Chondrocyte (in vitro differentiated cells): ENCODE measurements at places on chromosomes 3 and 15. TPM values are rescaled to one million over a fixed set of nuclear protein-coding genes. Genes with fewer than 3 reads are reported as not detected.

- H3K4me3 ChIP-seq, result peak overlapping the region; percentile 47
- H3K36me3 ChIP-seq, result no peaks in the 10 kb centered on the region
- peaks cover 39% of the 10 kb centered on the region for H3K4me1 ChIP-seq
Measured at GRCh38 chr3:113242096-113242581, 30.8 kb downstream of the BOC start.

GRCh38 chr3:119497820-119498185, 544 bp upstream of the TIMMDC1 start:
- no peak for DNase-seq
- peaks cover 33% of the 10 kb centered on the region for H3K4me1 ChIP-seq
- H3K4me3 ChIP-seq, result peak overlapping the region; percentile 99
- H3K36me3 ChIP-seq, result no peaks in the 10 kb centered on the region

DNA sequence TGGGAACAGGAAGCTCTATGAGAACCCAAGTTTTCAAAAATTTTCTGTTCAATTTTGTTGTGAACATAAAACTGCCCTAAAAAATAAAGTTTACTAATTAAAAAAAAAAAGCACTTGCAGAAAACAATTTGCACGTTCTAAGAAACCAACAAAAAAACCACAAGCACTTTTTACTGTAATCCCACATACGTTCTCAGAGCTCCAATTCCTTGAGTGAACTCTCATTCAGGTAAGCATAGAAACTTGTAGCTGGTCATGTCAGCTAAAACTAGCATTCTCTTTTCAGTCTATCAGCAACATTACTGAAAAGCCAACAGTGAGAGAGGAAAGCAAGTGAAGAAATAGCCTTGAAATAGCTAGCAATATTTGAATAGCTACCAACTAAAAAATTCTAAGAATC, 11.5 kb upstream of the TMF1 start:
- DNase-seq, result no peak
- peaks cover 14% of the 10 kb centered on the region for H3K4me1 ChIP-seq
- H3K4me3 ChIP-seq, result no peak overlapping the region
- no peak overlapping the region for H3K27ac ChIP-seq

DNA sequence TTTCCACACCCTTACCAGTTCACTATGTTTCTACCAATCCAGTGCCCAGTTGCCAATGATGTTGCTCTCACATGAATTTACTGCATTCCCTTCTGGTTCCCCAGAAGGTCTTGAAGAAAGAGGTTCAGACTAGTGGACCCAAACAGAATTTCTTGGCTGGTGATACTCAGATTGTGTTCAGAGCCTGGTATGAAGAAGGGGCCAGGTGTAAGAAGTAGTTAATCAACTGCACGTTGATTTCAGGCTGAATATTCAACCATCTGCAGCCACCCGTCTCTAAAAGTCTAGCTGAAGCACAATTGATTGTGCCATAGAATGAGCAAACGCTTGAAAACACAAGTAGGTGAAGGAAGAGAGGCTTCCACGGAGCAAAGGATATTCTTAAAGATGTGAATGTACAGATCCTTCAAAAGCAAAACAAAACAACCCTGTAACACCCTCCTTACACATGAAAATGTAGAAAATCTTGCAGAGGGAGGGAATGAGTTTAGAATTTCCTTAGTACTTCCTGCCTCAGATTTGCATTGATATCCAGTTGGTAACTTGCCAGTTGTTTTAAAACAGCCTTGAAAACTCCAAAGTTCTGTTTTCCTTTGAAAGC, 4.7 kb downstream of the RBMS3 start:
- peak overlapping the region; percentile 95 for H3K27ac ChIP-seq
- DNase-seq, result no peak
- no peaks in the 10 kb centered on the region for H3K36me3 ChIP-seq
- no peaks in the 10 kb centered on the region for H3K27me3 ChIP-seq

Gene ALDH1L1
- 0.51 to 1.9 TPM (median 0.60 TPM) in 3 replicates for total RNA-seq

GRCh38 chr15:70698836-70699390, 64.4 kb downstream of the UACA start:
- peaks cover 79% of the 10 kb centered on the region for H3K4me1 ChIP-seq
- peaks cover 15% of the 10 kb centered on the region for H3K36me3 ChIP-seq
- H3K27ac ChIP-seq, result peak overlapping the region; percentile 89

GRCh38 chr3:27715454-27715806, 6.7 kb downstream of the EOMES start:
- peaks cover 31% of the 10 kb centered on the region for H3K4me1 ChIP-seq
- H3K27me3 ChIP-seq, result peaks cover 82% of the 10 kb centered on the region
- H3K4me3 ChIP-seq, result peak overlapping the region; percentile 46
- no peak for DNase-seq
- H3K27ac ChIP-seq, result no peak overlapping the region

Gene ABHD5
- 12.3 to 17.4 TPM (median 12.7 TPM) in 3 replicates for total RNA-seq

Gene TGFBR2
- total RNA-seq, result 25.7 to 52.2 TPM (median 28.4 TPM) in 3 replicates

- peaks cover 4% of the 10 kb centered on the region for H3K36me3 ChIP-seq
- peaks cover 13% of the 10 kb centered on the region for H3K4me1 ChIP-seq
- no peak overlapping the region for H3K27ac ChIP-seq
- H3K27me3 ChIP-seq, result peaks cover 23% of the 10 kb centered on the region
- no peak for DNase-seq
- H3K4me3 ChIP-seq, result no peak overlapping the region
Measured at GRCh38 chr3:72451841-72452240, 396.4 kb downstream of the SHQ1 start.

Gene SOX2
- 0.79 to 3.3 TPM (median 1.3 TPM) in 3 replicates for total RNA-seq

Gene ZNF660
- total RNA-seq, result 5.3 to 9.4 TPM (median 5.4 TPM) in 3 replicates

DNA sequence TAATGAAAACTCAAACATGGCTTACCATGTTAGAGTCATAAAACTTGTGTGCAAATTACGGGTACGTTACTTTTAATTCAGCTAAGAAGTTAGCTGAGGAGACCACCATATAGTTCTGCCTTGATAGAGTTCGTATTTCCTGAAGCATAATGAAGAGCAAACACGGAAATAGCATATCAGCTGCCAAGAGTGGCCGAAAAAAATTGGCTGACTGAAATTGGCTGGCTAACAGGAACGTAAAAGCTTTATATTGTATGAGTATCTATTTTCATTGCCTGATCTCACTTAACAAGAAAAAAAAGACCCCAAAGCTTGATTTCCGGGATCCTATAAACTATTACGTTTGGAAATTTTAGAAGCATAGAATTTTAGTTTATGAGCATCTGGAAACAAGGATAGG, 1222.9 kb downstream of the ZPLD1 start:
- no peaks in the 10 kb centered on the region for H3K36me3 ChIP-seq
- no peak overlapping the region for H3K4me3 ChIP-seq
- H3K27ac ChIP-seq, result no peak overlapping the region
- DNase-seq, result no peak
- H3K4me1 ChIP-seq, result no peaks in the 10 kb centered on the region

- H3K4me3 ChIP-seq, result no peak overlapping the region
- H3K4me1 ChIP-seq, result no peaks in the 10 kb centered on the region
- no peak for DNase-seq
Measured at GRCh38 chr15:27878841-27879240, 220.3 kb downstream of the OCA2 start.

DNA sequence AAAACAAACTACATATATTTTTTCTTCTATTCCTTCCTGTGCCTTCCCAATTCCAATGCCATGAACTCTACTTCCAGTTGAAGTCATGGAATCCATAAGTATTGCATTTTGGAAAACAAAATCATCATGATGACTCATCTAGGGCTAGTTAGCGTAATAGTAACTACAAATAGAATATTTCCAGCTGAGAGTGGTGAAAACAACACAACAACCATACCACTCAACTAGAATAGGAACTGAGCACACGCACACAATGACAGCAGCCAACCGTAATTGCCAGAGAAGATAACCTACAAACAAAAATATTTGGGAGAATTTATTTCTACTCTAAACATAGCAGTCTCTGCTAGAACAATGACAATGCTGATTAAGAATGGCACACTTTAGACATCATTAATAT, 225.9 kb downstream of the FGF12 start:
- no peak overlapping the region for H3K27ac ChIP-seq
- no peaks in the 10 kb centered on the region for H3K27me3 ChIP-seq
- H3K4me1 ChIP-seq, result no peaks in the 10 kb centered on the region

Gene TLR9
- 0.12 TPM in 1 of 3 replicates, not detected in the others for total RNA-seq

Gene LRTM1
- total RNA-seq, result not detected in 3 replicates

DNA sequence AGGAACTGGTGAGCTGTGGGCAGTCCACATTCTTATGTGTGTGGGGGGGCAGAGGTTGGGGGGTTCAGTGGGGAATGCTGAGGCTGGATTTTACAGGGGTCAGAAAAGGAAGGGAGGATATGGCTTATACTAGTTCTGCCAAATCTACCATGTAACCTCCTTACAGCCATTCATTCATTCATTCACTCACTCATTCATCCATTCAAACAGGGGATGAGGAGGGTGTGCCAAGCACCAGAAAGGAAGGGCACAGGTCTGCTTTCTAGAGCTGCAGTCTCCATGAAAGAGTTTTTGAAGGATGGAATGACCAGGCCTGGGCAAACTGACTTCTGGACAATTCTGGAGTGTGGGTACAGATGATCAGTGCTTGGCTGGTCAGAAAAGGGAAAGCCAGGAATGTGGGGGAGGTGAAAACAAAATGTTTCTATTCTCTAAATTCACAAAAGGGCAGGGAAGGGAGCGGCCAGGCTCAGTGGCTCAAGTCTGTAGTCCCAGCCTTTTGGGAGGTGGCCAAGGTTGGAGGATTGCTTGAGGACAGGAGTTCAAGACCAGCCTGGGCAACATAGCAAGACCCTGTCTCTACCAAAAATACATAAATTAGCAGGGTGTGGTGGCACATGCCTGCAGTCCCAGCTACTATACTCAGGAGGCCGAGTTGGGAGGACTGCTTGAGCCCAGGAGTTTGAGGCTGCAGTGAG, 49.2 kb upstream of the C15orf39 start:
- H3K4me3 ChIP-seq, result no peak overlapping the region
- no peaks in the 10 kb centered on the region for H3K27me3 ChIP-seq
- H3K4me1 ChIP-seq, result peaks cover 15% of the 10 kb centered on the region
- H3K27ac ChIP-seq, result no peak overlapping the region
- DNase-seq, result no peak

Gene LMCD1
- total RNA-seq, result 260 to 268 TPM (median 263 TPM) in 3 replicates

DNA sequence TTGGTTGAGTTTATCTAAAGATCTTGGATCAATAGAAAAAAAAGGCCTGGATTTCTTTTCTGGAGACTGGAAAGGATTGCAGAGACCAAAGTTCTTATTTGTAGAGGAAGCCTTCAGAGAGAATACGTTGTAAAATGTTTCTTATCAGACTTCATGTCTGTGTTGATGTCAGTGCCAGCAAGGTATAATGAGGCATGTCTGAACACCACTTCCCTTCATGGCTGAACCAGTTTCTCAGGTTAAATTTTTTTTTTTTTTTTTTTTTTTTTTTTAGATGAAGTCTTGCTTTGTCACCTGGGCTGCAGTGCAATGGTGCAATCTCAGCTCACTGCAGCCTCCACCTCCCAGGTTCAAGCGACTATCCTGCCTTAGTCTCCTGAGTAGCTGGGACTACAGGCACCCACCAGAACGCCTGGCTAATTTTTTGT, 17.8 kb upstream of the ZNF774 start:
- H3K4me3 ChIP-seq, result no peak overlapping the region
- no peaks in the 10 kb centered on the region for H3K27me3 ChIP-seq
- H3K36me3 ChIP-seq, result no peaks in the 10 kb centered on the region
- peaks cover 12% of the 10 kb centered on the region for H3K4me1 ChIP-seq
- no peak overlapping the region for H3K27ac ChIP-seq

Gene TP53BP1
- 44.8 to 71.1 TPM (median 45.6 TPM) in 3 replicates for total RNA-seq

Gene CPNE9
- total RNA-seq, result not detected in 3 replicates

DNA sequence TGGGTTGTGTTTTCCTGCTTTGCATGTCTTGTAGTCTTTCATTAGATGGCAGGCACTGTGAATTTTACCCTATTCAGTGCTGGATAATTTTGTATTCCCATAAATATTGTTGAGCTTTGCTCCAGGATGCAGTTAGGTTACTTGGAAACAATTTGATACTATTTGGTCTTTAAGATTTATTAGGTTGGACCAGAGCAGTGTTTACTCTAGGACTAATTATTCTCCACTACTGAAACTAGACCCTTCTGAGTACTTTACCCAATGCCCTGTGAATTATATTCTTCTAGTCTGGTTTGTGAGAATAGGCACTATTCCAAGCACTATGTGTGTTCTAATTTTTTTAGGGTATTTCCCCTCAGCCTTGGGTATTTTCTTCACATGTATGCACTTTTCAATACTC, 37.8 kb upstream of the TASOR start:
- DNase-seq, result no peak
- peaks cover 2% of the 10 kb centered on the region for H3K36me3 ChIP-seq
- H3K4me1 ChIP-seq, result no peaks in the 10 kb centered on the region
- no peaks in the 10 kb centered on the region for H3K27me3 ChIP-seq
- peak overlapping the region; percentile 13 for H3K27ac ChIP-seq

GRCh38 chr3:104920512-104920911, 446.2 kb upstream of the ALCAM start:
- H3K36me3 ChIP-seq, result no peaks in the 10 kb centered on the region
- H3K27me3 ChIP-seq, result no peaks in the 10 kb centered on the region
- peaks cover 29% of the 10 kb centered on the region for H3K4me1 ChIP-seq
- DNase-seq, result no peak

DNA sequence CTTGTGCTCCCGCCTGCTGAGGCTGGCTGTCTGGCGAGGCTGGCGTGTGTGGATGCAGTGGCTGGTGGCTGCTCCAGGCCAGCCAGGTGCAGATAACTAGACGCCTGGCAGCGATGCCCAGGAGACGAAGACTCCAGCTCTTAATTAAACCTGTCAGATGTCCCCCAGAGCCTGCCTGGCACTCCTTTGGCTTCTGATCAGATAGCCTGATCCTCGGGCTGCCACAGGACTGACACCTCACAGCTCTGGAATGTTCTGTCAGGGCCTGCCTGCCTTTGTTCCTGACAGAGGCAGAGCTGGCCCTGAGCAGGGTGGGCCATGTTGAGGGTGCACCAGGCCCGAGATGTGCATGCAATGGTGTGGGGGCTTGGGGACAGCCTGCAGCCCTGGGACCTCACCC, 36.5 kb downstream of the PLXNA1 start:
- H3K36me3 ChIP-seq, result peaks cover 31% of the 10 kb centered on the region
- H3K4me1 ChIP-seq, result peaks cover 17% of the 10 kb centered on the region
- H3K27ac ChIP-seq, result no peak overlapping the region
- no peaks in the 10 kb centered on the region for H3K27me3 ChIP-seq
- H3K4me3 ChIP-seq, result no peak overlapping the region

Gene CPLX3
- total RNA-seq, result not detected in 3 replicates

DNA sequence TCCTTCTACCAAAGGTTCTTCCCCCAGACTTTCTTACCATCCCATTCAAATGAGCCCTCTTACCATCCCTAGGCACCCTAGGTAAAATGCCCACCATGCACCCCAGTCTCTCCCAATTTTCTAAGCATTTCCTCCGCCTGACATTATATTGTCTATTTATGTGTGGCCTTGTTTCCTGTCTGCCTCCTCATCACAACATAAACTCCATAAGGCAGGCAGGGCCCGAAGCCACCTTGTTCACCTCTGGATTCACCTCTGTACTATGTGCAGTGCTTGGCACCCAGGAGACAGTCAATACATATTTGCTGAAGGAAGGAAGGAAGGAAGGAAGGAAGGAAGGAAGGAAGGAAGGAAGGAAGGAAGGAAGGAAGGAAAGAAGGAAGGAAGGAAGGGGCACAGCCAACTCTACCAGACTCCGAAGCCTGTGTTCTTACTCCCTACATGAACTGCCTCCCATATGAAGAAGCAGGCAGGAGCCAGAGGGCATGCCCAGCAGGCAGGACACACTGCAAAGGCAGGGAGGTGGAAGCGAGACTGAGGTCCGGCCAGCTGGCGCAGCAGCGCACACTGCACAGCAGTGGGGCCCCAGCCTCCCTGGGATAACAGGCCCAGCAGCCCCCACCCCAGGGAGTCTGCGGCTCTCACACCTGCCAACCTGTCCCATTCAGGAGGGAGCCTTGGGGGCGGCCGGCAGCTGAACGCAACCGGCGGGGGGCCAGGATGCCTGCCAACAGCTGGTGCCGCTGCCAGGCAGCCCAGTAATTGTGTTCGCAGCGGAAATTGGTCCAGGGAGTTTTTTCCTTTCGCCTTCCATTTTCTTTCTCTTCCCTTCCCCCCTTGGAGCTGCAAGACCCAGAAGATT, 106.0 kb upstream of the LINGO1 start:
- H3K27me3 ChIP-seq, result peaks cover 58% of the 10 kb centered on the region
- no peak for DNase-seq
- no peaks in the 10 kb centered on the region for H3K4me1 ChIP-seq
- no peaks in the 10 kb centered on the region for H3K36me3 ChIP-seq
- no peak overlapping the region for H3K27ac ChIP-seq
- no peak overlapping the region for H3K4me3 ChIP-seq

Gene GALNT15
- total RNA-seq, result 0.28 to 1.2 TPM (median 0.40 TPM) in 3 replicates
